Skin of body (tissue), 3 donors: ENCODE measurements at places on chromosomes 5 and 9.

DNA sequence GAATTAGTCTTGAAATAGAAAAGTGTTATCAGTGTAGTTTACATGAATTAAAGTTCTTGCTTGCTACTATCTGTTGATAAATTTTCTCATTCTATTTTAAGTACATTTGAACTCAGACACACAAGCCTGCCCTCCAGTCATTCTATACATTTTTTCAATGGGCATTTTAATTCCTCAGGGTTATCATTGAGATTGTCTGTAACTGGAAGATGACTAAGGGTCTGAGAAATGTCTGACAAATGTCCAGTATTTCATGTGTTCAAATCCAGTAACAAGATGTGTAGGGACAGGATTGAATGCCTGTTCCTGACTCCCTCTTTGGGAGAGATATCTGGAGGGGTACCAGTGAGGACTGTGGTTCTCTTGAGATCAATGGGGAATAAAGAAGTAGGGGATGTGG, 223.9 kb upstream of the ADAMTSL1 start:
- DNase-seq, result no peak

- no peak for DNase-seq
Measured at GRCh38 chr9:138028596-138028995, 151.0 kb downstream of the CACNA1B start.

- DNase-seq, result peak; percentile 59
Measured at GRCh38 chr9:33867747-33868439, 50.9 kb downstream of the UBE2R2 start.

DNA sequence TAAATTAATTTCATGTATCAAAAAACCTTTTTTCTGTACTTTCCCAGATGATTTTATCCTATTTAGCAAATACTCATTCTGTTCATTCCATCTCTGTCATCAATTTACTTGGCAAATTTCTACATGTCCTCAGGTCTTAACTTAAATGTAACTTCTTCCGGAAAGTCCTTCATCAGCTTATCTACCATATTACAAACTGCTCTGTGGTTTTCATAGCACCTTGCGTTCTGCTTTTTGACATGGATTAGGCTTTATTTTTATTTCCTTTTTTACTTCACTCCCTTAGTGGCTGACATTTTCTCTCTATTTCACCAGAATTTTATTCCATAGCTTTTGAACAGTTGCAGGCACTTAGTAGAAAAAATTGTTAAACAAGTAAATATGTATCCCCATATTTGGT, 1040.8 kb downstream of the TAF11L14 start:
- DNase-seq, result no peak

- DNase-seq, result no peak
Measured at GRCh38 chr9:72579880-72580550, 58.6 kb downstream of the TMC1 start.

- no peak for DNase-seq
Measured at GRCh38 chr5:147415651-147416050, 94.2 kb downstream of the DPYSL3 start.

DNA sequence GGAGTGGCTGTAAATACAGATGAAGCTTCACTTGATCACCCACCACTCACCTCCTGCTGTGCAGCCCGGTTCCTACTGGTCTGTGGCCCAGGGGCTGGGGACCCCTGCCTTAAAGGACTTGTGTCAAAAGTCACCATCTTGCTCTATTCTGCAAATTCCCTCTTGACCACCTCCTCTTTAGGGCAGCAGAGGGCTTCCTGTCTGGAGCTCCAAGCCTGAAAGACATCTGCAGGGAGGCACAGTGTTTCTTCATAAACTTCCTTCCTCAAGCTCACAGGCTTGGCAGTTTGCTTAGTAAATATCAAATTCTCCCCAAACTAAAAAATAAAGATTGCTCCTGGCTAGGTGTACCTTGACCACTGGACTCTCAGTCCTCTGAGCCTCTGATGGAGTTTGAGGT, 104.4 kb downstream of the FRMD3 start:
- no peak for DNase-seq

DNA sequence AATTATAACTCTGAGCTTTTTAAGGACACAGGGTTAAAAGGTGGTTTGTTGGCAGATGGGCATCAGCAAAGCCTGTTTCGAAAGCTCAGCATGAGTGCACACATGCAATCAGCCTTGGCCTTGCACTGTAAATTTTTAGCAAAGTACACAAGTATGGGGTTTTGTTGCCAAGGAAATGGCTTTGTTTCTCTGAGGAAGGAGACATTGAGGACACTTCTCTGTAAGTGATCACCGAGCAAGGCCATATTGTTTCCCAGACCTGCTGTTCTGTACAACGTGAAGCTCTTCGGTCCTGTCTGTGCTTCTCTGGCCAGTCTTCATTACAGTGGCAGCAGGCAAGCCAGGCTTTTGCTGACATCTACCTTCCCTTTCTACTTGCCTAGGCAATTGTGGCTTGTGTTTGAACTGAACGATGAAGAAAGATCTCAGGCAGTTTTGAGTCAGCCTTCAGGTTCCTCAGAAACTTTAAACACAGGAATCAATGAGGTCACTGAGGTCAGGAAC, 27.9 kb upstream of the GLRX start:
- DNase-seq, result no peak

DNA sequence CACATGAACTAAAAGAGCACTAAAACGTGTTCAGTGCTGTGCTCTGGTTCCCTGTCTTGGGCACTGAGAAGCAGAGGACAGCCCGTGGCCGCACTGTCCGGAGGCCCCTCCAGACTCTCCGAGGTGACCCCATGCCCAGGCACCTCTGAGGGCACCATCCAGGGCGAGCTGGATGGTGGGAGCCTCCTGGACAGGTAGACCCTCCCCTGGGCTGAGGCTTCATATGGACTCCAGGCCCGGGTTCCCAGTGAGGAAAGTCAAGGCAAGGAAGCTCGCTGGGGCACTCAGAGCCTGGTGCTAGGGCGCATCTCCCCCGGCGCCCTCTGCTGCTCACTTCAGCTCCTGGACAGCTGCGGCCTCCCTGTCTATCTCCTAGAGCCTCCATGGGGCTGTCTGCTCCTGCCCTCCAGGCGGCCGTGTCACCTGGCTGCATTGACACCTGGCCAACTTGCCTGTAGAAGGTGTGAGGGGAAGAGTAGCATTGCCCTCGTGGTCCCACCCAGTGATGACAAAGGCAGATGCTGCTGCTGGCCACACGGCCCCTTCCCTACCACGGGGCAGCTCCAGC, 178.2 kb upstream of the IRX1 start:
- no peak for DNase-seq

- no peak for DNase-seq
Measured at GRCh38 chr5:123084730-123085605, 4.1 kb upstream of the PRDM6 start.

DNA sequence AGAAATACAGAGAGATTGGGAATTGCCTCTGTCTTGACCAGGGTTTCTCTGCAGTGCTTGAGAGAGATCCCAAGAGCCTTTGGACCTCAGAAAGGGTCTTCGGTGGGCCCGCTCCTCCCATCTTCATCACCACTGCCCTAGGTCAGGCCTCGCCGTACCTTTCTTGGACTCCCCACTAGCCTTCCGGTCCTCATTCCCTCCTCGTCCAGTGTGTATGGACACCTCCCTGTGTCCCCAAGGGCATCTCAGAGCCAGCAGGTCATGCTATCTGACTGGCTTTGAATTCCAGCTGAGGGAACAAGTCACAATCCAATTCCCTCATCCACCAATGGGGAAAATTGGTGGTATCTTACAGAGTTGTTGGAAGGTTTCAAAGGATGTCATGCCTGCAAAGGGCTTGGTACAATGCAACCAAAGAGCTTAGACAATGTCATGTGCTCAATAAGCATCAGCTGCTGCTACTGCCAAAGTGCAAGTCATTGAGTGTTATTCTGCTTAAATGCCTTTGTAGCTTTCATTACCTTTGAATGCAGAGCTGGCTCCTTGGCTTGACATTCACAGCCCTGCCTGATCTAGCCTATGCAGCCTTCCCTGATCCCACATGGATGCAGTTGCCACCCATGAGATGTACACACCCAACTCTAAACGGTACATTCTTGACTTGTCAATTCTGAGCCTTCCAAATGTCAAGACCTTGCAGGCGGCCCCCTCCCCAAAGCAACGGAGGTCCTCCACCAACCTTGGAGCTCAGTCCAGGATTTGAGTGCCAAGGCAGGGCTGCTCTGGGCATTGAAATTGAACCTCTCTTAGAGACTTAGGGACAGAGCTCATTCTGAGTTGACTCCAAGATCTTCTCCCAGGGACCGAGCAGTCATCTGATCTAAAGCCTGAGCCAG, 58.0 kb downstream of the HRH2 start:
- no peak for DNase-seq

GRCh38 chr9:27524236-27524635, at the start of gene IFNK:
IFNK (plus strand) TSS chr9:27524290; CDS start chr9:27524337, 47 bp downstream.
- DNase-seq, result no peak

GRCh38 chr5:34474573-34475021, 181.5 kb upstream of the RAI14 start:
- peak; percentile 70 for DNase-seq

DNA sequence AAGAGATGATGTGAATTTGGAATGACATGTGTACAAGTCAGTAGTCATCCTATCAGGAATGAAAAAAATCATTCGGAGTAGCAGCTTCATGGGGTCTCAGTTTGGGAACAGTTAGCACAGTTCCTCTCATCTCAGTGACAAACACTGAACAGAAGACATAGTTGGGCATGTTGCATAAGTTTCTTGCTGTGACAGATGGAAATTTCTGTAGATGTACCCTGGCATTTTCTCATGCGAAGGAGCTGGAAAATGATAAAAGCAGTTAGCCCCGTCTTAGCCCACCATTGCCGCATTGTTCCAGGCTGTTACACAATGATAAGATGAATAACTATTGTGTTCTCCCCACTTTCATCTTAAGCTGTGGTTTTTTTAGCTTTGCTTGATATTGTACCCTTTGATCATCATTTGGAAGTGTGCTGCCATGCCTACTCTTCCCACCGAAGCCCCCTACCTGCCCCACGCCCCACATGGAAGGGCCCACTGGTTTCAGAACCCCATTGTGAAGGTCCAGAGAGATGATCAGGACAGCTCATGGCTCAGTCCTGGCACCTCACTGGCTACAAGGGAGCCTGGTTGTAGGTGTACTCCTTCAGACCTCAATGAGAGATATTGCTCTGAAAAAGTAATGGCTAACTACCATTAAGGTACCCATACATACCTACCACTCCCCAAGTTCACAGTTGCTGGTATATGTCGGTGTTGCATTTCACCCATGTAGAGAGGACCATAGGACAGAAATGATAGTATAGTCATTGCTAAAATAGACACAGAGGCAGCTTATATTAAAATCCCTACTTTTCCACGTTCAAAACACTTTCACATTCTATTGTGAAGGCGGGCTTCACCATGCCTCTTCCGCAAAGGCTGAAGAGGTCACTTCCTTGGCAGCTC, 38.8 kb downstream of the SFXN1 start:
- no peak for DNase-seq

- no peak for DNase-seq
Measured at GRCh38 chr9:117286245-117286644, 128.6 kb downstream of the ASTN2 start.

GRCh38 chr9:89455356-89455824, 42.5 kb downstream of the SEMA4D start:
- DNase-seq, result no peak

GRCh38 chr9:85478847-85479246, 262.9 kb downstream of the AGTPBP1 start:
- DNase-seq, result no peak

DNA sequence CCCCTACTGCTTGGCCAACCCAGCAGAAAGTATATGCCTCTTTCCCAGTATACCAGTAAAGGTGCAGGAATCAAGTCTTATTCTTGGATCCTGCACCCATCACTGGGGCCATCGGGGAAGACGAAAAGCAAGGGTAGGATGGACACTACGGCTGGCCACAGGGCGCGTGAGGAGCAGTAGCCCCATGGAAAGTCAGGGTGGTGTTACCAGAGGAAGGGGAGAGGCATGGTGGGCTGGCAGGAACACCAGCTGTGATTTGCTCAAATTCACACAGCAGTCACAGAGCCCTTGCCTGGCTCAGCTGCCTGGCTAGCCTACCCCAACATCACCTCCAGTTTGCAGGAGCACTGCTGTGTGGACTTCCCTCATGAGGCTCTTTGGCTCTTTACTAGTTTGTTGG, 34.5 kb upstream of the SAP30L start:
- DNase-seq, result no peak

- DNase-seq, result no peak
Measured at GRCh38 chr5:74685979-74686631, 1.1 kb downstream of the HEXB start.

DNA sequence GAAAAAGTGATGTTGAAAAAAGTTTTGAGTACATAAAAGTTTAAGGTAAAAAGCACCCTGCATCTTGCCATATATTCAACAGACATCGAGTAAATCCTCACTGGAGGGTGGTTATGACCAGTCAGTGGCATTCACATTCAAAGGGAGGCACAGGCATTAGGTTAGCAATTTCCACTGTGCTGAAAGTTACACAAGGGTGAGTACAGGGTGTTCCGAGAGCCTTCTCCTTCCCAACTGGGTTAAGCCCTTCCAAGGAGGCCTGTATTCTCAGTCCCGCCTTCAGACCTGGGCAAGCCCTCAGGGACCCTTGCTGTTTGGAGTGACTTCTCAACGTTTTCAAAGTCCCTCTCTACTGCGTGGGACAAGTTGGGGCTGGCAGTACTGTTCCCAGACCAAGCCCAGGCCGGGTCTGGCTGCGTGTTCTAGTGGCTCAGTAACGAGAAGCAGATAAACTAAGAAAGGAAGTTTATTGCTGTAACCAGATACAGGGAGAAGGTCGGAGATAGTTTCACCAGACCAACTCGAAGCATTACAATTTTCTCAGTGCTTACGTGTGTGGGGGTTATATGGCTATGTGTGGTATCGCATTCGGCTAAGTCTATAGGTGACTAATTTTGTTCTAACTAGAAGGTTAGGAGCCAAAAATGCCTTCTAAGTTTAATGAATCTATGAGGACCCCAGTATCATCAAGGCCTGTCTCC, 13.0 kb upstream of the SETX start:
- no peak for DNase-seq
